Iris pigment epithelial cell (primary cell): ENCODE measurements at places on chromosomes 2 and 18.

DNA sequence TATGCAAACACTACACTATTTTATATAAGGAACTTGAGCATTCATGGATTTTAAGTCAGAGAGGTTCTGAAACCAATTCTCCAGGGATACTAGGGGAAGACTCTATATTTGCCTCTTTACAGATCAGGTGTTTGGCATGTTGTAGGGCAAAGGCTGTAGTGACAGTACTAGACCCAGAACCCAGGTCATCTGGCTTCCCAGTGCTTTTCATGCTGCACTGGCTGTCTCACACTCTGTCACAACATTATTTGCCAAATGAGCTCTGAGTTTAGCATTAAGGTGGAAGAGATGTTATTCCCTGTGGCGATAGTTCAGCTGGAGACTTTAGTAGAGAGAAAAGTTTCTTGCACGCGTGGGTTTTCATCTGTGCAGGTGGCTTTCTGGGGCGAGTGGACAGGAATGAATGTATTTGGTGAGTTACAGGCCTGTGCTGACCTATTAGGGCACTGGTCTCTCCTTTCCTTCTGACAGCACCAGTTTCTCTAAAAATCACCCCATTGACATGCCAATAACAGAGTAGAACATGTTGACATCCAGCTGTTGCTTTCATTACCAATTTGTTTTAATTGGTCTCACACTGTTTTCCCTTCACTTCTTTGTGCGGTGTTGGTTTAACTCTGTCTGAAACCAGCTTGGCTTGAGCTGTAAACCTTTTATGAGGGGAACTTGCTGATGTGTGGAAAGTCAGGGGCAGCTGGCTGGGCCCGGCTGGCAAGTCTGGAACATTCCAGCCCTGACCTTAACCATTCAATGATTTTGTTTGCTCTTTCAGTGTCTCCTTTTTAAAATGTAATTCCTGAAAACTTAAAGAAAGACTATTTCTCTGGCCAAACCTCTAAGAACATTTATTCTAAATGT is 643.0 kb upstream of the FAM98A start:
- no peak for DNase-seq

- DNase-seq, result peak; percentile 83
Measured at GRCh38 chr2:151774506-151774905, 40.2 kb upstream of the NEB start.

DNA sequence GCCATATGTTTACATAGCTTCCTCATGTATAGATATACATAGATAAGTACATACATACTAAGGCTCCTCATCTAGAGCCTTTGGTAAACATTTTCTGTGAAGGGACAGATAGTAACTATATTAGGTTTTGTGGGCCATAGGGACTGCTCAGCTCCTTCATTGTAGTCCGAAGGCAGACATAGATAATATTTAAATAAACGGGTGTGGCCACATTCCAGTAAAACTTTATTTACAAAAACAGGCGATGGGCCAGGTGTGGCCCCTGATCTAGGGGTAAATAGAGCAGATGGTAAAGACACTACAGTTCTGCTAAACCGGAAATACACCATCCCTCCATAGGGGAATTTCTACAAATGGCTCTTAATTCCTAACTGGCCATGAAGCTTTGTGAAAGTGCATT is 7.3 kb downstream of the COQ10B start:
- no peak for DNase-seq

GRCh38 chr2:18514526-18515461 is 45.7 kb downstream of the RDH14 start:
- peak; percentile 16 for DNase-seq

GRCh38 chr2:27559228-27559627 is 23.6 kb upstream of the ZNF512 start:
- DNase-seq, result no peak

- DNase-seq, result no peak
Measured at GRCh38 chr2:126792186-126792585, 106.5 kb upstream of the TEX51 start.

DNA sequence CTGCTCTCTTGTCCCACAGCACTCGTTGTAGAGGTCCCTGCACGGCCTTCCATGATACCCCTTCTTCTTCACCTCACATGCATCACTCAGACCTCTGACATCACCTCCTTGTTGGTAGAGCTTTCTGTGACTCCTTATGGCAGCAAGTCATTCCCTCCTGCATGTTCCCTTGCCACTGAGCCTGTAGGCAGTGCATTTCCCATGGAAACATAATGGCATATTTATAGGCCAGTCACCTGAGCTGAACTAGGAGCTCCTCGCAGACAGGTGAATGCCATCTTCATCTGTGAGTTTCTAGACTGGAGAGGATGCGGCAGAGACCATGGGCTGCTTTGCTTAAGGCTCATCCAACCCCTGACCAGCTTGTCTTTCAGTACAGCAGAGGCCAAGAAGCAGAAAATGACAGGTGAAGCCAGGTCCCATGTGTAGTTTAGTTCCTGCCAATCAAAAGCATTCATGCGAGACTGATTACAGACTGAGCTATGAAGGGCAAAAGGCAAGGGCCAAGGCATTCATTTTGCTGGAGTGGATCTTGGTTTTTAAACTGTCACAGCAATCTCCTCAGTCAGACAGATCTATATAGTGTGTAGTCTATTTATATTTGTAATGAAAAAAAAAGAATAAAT is 59.4 kb upstream of the NEDD4L start:
- DNase-seq, result no peak

DNA sequence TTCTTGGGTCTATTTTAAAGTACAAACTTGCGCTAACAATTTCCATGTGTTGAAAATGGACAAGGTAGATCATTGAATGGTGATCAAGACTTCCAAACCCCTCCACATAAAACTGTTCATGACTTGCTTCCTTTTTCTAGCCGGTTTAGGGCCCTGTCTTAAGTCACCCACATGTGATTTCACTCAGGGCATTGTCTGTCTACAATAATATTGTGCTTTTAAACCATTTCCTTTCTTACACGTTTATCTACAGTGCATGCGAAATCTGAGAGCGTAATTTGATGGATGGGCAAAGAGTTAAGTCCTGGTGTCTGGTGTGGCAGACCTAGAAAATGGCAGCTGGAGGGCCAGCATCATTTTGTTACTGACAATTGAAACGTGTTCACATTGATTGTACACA is 2.0 kb upstream of the ZNF516 start:
- DNase-seq, result no peak

GRCh38 chr2:8132351-8132831 is 549.5 kb upstream of the ID2 start:
- no peak for DNase-seq

DNA sequence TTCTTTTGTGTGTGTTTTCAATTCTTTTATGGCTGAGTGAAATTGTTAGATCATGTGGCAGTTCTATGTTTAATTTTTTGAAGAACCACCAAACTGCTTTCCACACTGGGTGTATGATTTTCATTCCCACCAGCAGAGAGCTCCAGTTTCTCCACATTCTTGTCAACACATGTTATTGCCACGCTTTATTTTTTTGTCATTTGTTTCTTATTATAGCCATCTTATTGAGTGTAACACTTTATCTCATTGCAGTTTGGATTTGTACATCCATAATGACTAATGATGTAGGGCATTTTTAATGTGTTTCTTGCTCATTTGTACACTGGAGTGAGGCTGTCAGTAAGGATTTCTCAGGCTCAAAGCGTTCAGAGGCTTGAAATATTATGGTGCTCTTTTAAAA is 184.2 kb downstream of the PIEZO2 start:
- DNase-seq, result no peak

DNA sequence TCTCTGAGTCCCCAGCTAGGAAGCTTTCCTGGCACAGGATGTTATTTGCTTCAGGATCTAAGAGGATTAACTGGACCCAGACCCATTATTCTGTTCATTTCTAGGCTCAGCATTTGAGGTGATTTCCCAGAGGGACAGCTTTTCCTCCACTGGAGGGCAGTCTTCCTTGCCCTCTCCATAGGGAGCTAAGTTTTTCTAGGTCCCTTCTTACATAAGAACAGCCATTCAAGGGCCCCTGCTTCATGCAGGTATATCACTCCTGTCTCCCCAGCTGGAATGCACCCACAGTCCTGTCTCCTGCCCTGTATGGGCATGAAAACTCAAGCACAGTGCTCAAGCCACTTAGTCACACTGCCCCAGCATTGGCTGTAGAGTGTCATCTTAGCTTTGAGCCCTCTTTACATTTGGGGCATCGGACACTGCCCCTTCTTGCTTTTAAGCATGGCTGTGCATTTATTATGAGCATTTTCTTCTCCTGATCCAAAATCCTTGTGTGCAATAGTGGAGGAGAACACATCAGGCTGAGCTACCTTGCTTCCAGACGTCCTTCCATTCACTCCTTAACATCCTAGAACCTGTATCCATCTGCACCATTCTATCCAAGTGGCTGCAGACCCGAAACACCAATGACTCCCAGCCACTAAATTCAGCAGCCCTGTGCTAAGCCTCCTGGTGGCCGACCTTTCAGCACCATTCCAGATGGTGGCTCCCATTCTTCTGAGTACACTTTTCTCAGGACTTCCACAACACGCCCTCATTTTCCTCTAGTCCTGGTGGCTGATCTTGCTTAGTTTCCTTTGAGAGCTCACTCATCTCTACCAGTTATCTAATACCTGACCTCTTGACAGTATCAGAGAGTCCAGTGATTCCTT is 80.0 kb downstream of the COPS8 start:
- peak; percentile 65 for DNase-seq

GRCh38 chr2:74819702-74820101 is 14.2 kb upstream of the HK2 start:
- DNase-seq, result no peak

GRCh38 chr2:150267651-150268415 is 219.6 kb downstream of the RND3 start:
- no peak for DNase-seq

DNA sequence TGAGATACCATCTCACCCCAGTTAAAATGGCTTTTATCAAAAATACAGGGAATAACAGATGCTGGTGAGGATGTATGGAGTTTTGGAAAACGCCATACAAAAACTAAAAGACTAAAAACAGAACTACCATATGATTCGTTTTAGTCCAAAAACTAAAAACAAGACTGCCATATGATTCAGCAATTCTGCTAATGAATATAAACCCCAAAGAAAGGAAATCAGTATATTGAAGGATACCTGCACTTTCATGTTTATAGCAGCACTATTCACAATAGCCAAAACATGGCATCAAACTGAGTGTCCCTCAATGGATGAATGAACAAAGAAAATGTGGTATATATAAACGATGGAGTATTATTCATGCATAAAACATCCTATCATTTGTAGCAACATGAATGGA is 224.4 kb upstream of the MC4R start:
- no peak for DNase-seq

DNA sequence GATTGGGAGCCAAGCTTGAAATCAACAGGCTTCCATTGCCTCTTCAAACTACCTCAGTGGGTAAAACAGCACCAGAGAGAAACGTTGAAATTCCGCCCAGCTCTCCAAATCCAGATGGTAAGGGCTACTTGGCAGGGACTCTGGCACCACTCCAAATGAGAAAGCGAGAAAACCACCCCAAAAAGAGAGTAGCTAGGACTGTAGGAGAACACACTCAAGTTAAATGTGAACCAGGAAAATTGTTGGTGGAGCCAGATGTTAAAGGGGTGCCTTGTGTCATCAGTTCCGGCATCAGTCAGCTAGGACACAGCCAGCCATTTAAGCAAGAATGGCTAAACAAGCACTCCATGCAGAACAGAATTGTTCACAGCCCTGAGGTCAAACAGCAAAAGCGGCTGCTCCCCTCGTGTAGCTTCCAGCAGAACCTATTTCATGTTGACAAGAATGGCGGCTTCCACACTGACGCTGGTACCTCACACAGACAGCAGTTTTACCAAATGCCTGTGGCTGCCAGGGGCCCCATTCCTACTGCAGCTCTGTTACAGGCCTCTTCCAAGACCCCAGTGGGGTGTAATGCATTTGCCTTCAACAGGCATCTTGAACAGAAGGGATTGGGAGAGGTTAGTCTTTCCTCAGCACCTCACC is 167.3 kb downstream of the ASXL3 start:
- no peak for DNase-seq

GRCh38 chr2:150296770-150297546 is 190.5 kb downstream of the RND3 start:
- DNase-seq, result peak; percentile 82

- no peak for DNase-seq
Measured at GRCh38 chr2:176076063-176076462, 7.7 kb downstream of the EVX2 start.

DNA sequence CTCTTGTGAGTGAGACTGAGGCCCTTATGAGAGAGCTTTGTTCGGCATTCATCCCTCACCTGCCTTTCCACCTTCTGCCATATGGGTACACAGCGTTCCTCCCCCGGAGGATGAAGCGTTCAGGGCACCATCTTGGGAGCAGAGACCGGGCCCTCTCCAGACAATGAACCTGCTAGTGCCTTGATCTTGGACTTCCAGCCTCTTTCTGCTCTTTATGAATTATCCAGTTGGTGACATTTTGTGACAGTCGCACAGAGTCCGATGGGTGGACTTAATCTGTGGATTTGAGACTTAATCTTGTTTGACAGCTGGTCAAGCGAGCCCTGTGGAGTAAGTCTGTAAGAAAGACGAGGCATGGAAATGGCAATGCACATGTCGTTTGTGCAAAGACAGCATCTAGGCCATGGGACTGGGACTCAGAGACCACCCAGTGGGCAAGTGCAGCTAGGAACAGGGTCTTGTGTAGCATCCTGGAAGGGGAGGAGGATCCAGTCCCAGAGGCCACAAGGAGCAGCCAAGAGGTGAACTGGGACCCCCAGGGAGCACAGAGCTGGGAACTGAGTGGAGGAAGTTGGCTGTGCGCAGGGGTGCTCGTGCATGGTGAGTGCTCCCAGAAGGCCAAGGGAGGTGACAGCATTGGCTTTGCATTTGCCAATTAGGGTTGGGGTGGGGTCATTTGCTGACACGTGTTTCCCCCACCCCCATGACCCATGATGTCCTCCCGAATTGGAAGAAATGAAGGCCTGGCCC is 69.5 kb upstream of the HDAC4 start:
- no peak for DNase-seq

DNA sequence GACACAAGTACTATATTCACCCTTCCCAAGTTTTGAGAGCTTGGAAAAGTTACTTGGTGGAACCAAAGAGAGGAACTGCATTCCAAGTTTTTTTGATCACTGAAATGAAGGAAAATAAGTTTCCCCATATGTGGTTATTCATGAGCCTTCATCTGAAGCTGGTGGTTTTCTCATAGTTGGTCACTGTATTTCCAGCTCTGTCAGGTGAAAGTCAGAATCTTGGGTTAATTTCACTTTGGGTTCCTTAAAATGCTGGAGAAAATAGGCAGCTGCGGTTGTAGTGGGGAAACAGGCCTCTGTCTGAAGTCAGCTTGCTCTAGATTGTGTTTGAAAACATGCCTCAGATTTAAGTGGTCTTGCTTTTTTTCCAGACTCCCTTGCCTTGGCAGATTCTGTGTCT is 200.5 kb downstream of the HRH4 start:
- no peak for DNase-seq

GRCh38 chr2:95005726-95006125 is 19.8 kb upstream of the MAL start:
- DNase-seq, result no peak

DNA sequence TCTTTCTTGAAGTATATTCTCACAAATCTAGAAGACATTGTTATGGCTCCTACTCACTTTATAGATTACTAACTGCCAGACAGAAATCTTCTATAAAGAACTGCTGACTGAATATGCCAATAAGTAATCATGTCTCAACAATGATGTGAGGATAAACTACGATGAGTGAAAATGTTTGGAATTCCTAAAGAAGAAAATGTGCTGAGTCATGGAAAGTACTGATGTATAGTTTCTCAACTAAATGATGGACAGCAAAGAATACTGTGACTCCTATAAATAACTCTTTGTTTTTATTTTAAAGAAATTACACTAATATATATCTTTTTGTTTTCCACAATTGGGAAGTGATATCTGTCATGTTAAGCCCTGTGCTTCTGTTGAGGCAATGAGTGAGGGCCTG is 232.9 kb downstream of the LNPK start:
- DNase-seq, result peak; percentile 9
